Cerebellum (tissue), 4 donors: ENCODE measurements at places on chromosomes 2 and 18. TPM values are rescaled to one million over a fixed set of nuclear protein-coding genes. Genes with fewer than 3 reads are reported as not detected.

The CCDC138 gene
- 30.8 TPM for total RNA-seq

The SCG2 gene
- 31.7 TPM for total RNA-seq

- DNase-seq, result no peak
These were observed 1.5 kb downstream of the ARPC2 start for GRCh38 chr2:218218268-218219185.

DNA sequence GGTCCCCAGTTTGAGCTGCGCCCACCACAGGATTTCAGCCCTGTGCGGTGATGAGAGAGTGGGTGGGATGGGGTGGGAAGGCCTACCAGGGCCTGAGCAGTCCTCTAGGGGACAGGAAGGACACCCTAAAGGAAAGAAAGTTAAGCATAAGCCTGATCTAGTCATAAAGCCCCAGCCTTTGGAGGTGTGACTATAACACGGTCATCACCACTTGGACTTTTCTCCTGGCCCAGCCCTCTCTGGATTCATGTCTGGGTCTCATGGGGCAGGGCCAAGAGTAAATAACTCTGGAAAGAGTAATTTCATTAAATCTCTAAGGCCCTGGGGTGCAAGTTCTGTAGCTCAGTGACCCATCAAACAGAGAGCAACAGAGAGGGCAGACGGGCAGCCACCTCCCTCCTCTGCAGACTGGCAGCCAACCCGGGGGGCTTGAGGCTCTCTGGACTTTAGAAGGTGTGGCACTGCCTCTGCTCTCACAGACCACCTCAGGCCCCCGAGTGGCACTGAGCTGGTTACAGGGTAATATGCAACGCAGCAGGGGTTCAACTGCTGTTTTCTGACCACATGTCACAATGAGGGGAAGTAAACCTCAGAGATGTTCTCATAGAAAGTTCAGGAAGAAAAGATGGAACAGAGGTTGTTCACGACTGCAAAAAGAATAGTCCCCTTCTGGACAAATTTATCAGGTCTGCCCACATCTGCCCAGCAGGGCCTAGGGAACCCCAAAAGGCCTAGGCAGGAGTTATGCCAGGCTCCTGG lies 41.5 kb downstream of the TGFA start:
- DNase-seq, result no peak

GRCh38 chr2:12948231-12948960 lies 231.7 kb downstream of the TRIB2 start:
- no peak for DNase-seq

GRCh38 chr2:3535794-3536681 lies 16.7 kb upstream of the ADI1 start:
- DNase-seq, result no peak

GRCh38 chr2:2524348-2524941 lies 193.4 kb upstream of the MYT1L start:
- DNase-seq, result no peak
